ENCODE measurements at places on chromosomes 7 and 10.

GRCh38 chr10:110357252-110357780 is 52.6 kb upstream of the SMNDC1 start:
- DNase-seq: peak; percentile 64

DNA sequence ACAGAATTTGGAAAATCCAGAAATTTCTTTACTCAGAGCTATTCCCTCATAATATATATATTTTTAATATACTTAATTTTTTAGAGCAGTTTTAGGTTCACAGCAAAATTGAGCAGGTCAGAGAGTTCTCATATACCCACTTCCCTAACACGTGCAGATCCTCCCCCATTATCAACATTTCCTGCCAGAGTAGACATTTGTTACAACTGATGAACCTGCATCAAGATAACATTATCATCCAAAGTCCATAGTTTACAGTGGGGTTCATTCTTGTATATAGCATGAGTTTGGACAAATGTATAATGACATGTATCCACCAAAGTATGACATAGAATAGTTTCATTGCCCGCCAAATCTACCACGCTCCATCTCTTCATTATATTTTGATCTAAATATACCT is 170.0 kb downstream of the PTEN start:
- DNase-seq: no peak

GRCh38 chr7:80679921-80680907 is 41.8 kb downstream of the CD36 start:
- no peak for DNase-seq

GRCh38 chr10:17181751-17182150 is 19.7 kb downstream of the TRDMT1 start:
- no peak for DNase-seq

- DNase-seq: no peak
These were observed 57.2 kb upstream of the TOMM7 start for GRCh38 chr7:22879709-22880306.

GRCh38 chr10:98131619-98132018 is 2.8 kb upstream of the R3HCC1L start:
- DNase-seq: no peak

DNA sequence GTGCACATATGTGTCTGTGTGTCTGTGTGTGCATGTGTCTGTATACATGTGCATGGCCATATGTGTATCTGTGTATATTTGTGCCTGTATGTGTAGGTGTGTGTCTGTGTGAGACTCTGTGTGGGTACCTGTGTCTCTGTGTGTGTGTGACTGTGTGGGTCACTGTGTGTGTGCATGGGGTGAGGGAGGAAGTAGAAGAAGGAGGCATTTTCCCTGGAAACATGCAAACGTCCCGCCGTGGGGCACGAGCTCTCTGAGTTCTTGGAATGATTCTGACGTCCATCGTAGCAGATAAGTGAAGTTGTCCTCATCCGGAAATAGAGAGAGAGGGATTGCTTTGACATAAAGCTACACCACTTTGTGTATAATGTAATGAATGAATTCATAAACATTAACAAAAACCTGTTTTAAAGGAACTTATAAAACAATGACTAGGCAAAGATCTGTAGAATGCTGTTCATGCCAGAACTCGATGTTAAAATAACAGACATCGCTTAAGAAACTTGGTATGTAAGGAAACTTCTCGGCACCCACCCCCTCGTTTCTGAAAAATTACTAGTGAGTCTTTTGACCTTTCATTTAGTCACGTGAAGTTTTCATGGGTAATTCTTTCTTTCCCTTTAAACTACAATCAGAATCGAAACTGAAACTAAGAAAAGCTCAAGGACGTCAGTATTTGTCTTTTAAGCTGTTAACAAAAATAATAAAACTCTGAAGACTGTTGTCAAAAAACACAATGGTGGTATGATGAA is 43.6 kb upstream of the KLF6 start:
- peak; percentile 63 for DNase-seq

GRCh38 chr10:101458869-101459268 is 104.9 kb downstream of the BTRC start:
- no peak for DNase-seq

DNA sequence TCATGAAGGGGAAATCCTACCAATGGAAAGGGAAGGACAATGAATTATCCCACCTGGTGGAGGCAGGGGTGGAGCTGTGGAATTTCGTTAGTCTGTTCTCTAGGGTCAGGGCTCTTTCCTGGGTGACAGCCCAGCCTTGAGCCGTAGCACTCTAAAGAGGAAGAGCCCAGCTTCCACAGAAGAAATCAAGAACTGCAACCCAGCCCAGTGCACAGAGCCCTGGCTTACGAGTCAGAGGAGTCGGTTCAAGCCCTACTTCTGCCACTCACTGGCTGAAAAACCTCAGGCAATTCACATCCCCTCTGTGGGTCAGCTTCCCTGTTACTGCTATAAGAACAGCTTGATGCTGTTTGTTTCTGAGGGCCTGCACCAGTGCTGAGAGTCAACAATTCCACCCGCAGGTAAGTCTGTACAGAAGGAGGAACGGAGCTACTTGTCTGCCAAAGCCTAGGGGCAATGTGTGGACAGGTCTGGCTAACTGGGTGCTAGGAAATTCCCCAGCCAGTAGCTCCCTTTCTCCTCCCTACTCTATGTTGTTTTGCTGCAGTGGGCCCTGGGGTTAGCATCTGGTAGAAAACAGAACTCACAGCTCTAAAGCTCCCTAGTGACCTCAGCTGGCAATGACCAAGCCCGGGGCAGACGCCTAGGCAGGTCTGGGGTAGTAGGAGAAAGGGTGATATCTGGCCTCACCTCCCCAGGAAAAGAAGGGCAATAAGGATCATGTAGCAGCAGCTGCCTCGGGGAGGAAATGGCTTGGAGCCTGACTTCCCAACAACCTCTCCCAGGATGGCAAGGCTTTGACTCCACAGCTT is 3.3 kb downstream of the AVPI1 start:
- no peak for DNase-seq
